ENCODE measurements at places on chromosomes 6 and 20. TPM values are rescaled to one million over a fixed set of nuclear protein-coding genes. Genes with fewer than 3 reads are reported as not detected.

VGLL2 gene
- total RNA-seq, result not detected

RRAGD gene
- total RNA-seq, result 10.6 TPM

DNA sequence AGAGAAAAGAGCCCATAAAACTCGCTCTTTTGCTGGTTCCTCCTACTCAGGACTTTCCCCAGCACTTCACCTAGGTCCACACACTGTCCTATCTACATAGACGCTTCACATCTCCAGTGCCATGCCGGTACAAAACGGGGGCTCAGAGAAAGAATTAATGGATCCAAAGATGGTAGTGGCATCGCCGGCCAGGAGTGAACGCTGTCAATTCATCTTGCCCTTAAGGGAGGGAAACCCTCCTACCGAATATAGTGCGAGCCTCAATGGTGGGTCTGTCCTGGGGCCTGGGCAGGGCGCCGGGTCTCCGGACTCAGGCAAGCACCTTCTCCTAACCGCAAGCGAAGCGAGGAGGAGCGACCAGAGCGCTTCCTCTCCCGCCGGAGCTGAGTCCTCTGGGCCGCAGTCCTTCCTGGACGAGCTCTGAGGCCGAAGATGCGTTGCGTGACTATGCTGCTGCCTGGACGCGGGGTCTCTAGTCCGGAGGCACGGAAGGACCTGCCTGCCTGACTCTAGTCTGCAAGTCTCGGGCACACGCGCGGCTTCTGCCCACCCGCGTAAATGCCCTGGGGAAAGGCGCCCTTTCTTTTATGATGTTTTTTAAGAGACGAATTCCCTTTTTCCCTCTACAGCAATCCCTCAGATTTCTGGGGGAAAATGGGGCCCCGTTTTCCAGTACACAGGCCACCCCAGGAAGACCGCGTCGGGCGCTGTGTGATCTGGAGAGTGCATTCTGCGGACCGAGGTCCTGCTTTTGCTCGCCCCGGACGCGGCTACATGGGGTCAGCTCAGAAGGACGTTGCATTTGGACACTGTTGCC lies 100.1 kb upstream of the PRDM1 start:
- DNase-seq, result peak; percentile 59

DNA sequence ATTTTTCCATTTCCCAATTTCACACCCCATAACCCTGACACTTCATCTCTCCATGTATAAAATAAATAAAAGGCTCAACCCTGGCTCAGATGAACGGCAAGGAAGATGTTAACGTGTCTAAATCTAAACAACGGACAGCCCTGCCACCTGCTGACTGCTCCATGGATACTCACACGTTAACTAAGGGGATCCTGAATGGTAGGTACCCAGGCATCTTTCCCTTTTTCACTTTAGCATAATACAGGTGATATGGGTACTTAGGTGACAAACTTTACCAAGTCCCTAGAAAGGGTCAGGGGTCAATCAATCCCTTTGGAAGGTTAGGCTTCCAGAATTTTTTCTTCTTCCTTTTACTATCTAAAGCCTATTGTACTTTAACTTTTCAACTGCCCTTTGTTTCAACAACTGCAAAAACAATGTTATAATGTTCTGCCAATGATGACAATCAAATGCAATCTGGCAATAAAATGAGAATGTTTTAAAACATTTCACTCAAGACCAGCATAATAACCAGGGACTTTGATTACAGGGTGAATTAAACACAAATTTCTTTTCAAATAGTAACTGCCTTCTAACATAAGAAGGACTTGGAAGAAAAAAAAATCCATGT lies 52.4 kb upstream of the IPCEF1 start:
- no peak for DNase-seq

- no peak for DNase-seq
These were observed 58.7 kb upstream of the RNF24 start for GRCh38 chr20:4073852-4074741.
